ENCODE measurements at places on chromosomes 3 and 15.

DNA sequence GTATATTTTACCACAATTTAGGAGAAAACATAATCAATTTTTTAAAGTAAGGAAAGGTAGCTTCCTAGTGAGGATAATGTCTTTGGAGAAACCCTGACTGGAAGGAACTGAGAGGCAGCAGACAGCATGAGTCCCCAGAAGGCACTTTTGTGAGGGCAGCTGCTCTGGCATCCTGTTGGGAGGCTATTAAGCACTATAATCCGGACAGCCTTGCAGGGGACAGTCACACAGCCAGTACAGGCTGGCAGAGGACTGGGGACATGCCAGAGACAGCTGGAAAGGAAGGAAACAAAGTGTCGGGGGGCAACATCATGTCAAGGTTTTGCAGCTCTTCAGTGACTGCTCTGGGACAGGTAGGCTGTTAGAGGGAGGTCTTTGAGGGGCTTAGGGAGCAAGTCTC, 15.7 kb downstream of the ACAN start:
- peaks cover 24% of the 10 kb centered on the region for H3K27me3 ChIP-seq
- DNase-seq, result no peak
- H3K4me1 ChIP-seq, result no peaks in the 10 kb centered on the region
- no peaks in the 10 kb centered on the region for H3K36me3 ChIP-seq

GRCh38 chr3:459311-459670, 262.7 kb downstream of the CHL1 start:
- no peaks in the 10 kb centered on the region for H3K36me3 ChIP-seq
- no peak overlapping the region for H3K4me3 ChIP-seq
- no peak overlapping the region for H3K27ac ChIP-seq
- H3K4me1 ChIP-seq, result no peaks in the 10 kb centered on the region
- no peak for DNase-seq

GRCh38 chr3:127473244-127474024, 117.1 kb downstream of the TPRA1 start:
- no peak overlapping the region for H3K4me3 ChIP-seq
- DNase-seq, result no peak
- peaks cover 4% of the 10 kb centered on the region for H3K27me3 ChIP-seq
- no peak overlapping the region for H3K27ac ChIP-seq
- H3K4me1 ChIP-seq, result no peaks in the 10 kb centered on the region

DNA sequence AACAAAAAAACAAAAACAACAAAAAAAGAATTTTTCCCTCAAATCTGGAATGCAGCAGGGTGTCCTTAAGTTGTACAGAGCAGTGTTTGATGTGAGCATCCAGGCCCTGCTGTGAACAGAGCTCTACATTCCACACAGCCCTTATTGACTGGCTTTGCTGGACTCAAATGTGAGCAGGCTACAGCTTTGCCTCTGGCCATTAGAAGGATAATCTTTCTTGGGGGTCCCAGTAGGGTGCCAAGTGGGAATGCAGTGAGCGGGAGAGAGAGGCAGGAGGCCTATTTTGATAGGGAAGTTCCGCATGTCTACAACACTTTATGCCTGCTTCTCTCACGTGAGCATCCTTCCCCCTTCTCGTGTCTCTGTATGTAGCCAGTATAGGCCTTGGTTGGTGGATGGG, 34.4 kb upstream of the TPRG1 start:
- H3K27ac ChIP-seq, result no peak overlapping the region
- peaks cover 4% of the 10 kb centered on the region for H3K36me3 ChIP-seq
- DNase-seq, result no peak
- H3K4me1 ChIP-seq, result no peaks in the 10 kb centered on the region
- peaks cover 6% of the 10 kb centered on the region for H3K27me3 ChIP-seq
- no peak overlapping the region for H3K4me3 ChIP-seq

DNA sequence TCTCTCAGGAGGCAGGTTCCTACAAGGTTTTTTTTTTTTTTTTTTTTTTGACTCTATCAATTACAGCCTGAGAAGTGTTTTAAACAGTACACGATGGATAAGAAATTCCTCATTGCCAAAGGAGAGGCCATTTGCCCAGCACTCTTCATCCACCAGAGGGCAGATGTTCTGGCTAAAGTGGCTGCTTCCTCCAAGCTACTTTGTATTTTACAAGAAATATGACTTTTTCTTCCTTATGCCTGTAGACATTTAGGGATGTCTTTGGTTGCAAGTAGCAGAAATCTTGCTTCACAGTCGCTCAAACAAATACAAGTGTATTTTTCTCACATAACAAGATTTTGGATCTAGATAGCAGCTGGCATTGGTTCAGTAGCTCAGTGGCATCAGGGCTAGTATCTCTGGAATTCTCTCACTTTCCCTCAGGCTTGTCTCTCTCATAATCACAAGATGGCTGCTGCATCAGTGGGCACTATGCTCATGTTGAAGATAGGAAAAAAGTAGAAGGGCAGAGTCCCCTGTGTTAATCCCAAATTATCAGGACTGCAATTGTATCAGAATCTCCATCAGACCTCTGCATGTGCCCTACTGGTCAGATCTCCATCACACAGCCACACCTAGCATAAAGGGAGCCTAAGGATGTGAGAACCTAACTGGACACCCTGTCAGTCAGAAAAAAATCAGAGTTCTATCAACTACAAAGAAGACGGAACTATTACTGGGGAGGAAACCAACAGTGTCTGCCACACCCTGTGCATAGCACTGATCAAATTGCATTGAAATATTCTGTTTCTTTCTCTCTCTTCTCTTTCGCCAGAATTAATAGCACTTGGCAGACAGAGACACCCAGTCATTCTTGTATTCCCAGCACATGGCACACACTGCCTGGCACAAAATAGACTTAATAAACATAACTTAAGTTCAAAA, 138.9 kb upstream of the COL8A1 start:
- no peaks in the 10 kb centered on the region for H3K27me3 ChIP-seq
- H3K4me1 ChIP-seq, result no peaks in the 10 kb centered on the region
- no peak overlapping the region for H3K27ac ChIP-seq
- H3K4me3 ChIP-seq, result no peak overlapping the region

DNA sequence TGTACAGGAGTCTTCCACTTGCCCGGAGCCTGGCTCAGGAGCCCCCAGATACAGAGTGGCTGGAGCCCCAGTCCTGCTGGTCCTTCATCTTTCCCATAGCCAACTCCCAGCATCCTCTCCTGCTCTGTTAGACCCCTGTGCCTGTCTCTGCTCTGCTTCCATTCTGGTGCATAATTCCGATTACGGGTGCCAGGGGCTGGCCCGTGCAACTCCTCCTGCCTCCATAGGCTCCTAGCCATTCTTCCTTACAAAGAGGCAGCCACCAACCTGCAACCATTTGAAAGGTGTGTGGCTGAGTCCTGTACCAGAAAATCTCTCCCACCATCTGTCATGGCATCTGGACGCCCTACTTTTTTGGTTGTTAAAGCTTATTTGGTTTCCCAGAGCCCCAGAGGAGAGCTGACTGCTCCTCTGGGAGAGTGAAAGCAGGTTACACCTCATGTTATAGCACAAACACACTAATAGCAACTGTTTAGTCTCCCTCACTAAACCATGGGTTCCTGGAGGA, 5.2 kb upstream of the RAD18 start:
- no peak for DNase-seq
- H3K4me1 ChIP-seq, result peaks cover 10% of the 10 kb centered on the region
- no peak overlapping the region for H3K27ac ChIP-seq
- no peak overlapping the region for H3K4me3 ChIP-seq
- H3K36me3 ChIP-seq, result no peaks in the 10 kb centered on the region
- H3K27me3 ChIP-seq, result peaks cover 33% of the 10 kb centered on the region

GRCh38 chr3:185253645-185254410, at the start of gene EHHADH:
Gene EHHADH (minus strand): TSS chr3:185254049. CDS start chr3:185254022, 27 bp downstream.
- peaks cover 26% of the 10 kb centered on the region for H3K27me3 ChIP-seq
- H3K4me1 ChIP-seq, result no peaks in the 10 kb centered on the region
- H3K36me3 ChIP-seq, result no peaks in the 10 kb centered on the region
- H3K4me3 ChIP-seq, result peak within 1 kb of the TSS; percentile 86

DNA sequence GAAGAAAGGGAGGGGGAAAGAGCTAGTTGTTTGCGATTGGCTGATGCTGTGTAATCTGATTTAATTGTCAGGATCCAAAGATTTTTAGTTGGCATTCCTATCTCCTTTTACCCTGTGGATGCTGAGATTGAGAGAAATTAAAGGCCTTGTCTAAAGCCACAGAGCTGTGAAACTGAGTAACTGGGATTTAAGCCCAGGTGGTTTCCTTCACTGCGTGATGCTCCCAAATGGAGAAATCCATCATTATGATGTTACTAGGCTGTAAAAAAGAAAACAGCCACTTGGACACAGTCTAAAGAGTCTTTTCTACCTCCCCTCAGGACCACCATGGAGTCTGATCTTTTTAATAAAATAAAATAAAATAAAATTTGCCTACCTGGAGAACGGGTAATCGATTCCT, 883.0 kb upstream of the NR2F2 start:
- H3K36me3 ChIP-seq, result no peaks in the 10 kb centered on the region
- no peaks in the 10 kb centered on the region for H3K4me1 ChIP-seq
- DNase-seq, result no peak
- H3K27ac ChIP-seq, result no peak overlapping the region

- H3K27ac ChIP-seq, result no peak overlapping the region
- no peak for DNase-seq
- H3K27me3 ChIP-seq, result no peaks in the 10 kb centered on the region
- no peaks in the 10 kb centered on the region for H3K4me1 ChIP-seq
- H3K36me3 ChIP-seq, result no peaks in the 10 kb centered on the region
- H3K4me3 ChIP-seq, result no peak overlapping the region
Measured at GRCh38 chr3:21169948-21170347, 581.1 kb downstream of the ZNF385D start.

DNA sequence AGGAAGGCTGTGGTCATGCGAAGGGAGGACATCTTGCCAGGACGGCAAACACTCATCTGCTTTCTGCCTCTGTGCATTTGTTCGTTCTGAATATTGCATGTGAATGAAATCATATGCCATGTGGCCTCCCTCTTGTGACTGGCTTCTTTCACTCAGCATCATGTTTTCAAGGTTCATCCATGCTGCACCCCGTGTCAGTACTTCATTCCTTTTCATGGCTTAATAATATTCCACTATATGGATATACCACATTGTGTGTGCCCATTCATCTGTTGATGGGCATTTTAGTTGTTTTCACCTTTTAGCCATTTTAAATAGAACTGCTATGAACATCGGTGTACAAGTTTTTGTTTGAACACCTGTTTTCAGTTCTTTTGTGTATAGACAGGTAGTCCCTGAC, 118.7 kb downstream of the GABRG3 start:
- no peaks in the 10 kb centered on the region for H3K4me1 ChIP-seq
- no peak overlapping the region for H3K4me3 ChIP-seq
- no peak for DNase-seq
- no peak overlapping the region for H3K27ac ChIP-seq
- no peaks in the 10 kb centered on the region for H3K36me3 ChIP-seq

DNA sequence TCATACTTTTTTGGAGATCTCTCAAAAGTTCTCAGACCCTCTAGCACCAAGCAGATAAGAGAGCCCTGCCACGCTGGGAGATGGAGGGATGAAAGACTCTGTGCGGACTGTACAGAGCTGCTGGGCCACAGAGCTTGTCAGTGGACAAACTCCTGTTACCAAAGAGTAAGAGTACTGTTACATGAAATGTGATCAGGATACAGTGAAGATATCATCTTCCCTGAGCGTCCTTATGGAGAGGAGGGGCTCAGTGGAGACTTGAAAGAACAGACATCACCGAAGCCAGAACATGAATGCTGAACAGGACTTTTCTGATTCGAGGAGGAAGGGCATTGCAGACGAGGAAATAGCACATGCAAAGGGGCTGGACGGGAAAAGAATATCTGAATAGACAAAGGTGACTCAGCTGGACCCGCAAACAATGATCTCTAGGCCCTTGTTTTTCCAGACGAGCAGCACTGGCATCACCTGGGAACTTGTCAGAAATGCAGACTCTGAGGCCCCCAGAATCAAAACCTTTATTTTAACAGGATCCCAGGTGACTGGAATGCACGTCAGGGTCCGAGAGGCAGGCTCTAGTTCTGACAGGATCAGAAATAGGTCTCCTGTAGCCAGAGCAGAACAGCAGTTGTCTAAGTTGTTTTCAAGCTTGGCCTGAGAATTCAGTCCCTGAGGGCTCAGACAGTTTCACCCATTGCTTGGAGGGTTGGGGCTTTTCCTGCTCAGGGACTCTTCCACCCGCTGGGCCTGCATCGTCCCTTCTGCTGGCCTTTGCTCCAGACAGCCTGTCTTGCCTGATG, 277.9 kb downstream of the RPLP1 start:
- DNase-seq, result no peak
- H3K36me3 ChIP-seq, result no peaks in the 10 kb centered on the region

DNA sequence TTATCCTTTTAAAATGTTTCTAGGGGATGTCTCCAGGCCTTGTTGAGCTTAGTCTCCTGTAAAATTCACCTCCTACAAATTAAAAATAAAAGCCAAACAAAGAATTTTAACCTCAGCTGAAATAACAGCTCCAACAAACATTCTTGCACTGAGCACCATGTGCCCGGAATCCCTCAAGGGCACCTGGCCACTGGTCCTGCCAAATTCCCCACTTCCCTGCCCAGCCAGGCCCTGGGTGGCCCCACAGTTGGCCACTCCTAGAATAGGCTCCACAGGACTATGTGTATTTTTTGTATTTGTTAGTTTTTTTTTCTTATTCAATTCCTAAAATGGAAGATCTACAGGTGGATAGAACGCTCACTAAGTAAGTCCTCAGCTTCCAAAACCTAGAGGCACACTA, 33.1 kb upstream of the PLA2G4E start:
- H3K36me3 ChIP-seq, result no peaks in the 10 kb centered on the region
- DNase-seq, result no peak
- peaks cover 36% of the 10 kb centered on the region for H3K27me3 ChIP-seq
- no peak overlapping the region for H3K27ac ChIP-seq

GRCh38 chr3:171755015-171755589, 55.2 kb downstream of the PLD1 start:
- no peaks in the 10 kb centered on the region for H3K36me3 ChIP-seq
- peaks cover 2% of the 10 kb centered on the region for H3K27me3 ChIP-seq
- no peak overlapping the region for H3K4me3 ChIP-seq
- DNase-seq, result no peak
- H3K4me1 ChIP-seq, result no peaks in the 10 kb centered on the region

- no peak overlapping the region for H3K27ac ChIP-seq
- peak overlapping the region; percentile 94 for H3K4me3 ChIP-seq
Measured at GRCh38 chr3:39106851-39107387, 508 bp downstream of the GORASP1 start.

DNA sequence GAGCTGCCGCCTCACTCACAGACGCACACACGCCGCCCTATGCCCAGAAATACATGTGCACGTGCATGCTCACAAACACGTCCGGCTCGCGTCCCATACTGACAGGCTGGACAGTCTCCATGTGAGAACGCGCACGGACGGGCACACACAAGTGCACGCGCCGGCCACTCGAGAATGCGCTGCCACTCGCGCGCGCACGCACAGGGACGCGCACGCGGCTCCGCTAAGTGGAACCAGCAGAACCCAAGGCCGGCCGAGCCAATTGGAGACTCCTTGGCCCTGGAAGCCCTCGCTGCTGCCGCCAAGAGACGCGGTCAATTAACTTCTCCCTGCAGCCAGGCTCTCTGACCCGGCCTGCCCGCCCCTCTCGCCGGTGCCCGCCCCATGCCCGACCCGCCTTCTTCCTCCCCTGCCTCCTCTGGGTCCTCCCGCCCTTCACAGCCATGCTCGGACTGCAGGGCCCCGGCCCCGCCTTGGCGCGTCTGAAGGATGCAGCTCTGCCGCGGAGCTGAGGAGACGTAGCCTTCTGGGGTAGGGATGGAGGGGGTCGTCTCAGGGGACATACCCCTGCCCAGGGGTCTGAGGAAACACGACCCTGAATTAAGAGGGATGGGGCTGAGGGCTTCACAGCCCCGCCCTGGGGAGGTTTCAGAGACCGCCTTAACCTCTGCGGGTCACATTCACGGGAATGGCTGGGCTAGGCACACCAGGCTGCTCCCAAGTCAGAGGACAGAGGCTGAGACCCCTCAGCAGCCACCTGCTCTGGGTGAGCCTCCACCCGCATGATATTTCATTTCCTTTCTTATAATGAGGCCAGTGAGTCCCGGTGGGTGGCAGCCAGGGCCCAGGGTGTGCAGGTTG, 15.0 kb downstream of the PTH1R start:
- peak overlapping the region; percentile 78 for H3K4me3 ChIP-seq
- peaks cover 31% of the 10 kb centered on the region for H3K27me3 ChIP-seq
- H3K36me3 ChIP-seq, result no peaks in the 10 kb centered on the region
- no peak for DNase-seq

All from naive B cell (primary cell).